ENCODE measurements at places on chromosomes 2 and 18.

DNA sequence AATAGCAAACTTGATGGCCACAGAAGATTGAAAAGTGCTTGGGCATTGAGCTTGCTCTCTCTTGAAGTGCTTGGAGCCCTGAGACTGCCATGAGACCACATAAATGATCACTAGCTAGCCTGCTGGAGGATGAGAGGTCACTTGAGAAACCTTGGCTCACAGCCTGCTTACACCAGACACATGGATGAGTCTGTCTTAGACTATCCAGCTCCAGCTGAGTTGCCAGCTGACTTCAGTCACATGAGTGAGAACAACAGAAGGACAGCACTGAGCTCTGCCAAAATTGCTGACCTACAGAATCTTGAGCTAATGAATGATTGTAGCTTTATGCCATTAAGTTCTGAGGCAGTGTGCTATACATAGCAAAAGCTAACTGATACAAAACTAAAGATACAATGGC lies 18.1 kb downstream of the NABP1 start:
- DNase-seq, result no peak

DNA sequence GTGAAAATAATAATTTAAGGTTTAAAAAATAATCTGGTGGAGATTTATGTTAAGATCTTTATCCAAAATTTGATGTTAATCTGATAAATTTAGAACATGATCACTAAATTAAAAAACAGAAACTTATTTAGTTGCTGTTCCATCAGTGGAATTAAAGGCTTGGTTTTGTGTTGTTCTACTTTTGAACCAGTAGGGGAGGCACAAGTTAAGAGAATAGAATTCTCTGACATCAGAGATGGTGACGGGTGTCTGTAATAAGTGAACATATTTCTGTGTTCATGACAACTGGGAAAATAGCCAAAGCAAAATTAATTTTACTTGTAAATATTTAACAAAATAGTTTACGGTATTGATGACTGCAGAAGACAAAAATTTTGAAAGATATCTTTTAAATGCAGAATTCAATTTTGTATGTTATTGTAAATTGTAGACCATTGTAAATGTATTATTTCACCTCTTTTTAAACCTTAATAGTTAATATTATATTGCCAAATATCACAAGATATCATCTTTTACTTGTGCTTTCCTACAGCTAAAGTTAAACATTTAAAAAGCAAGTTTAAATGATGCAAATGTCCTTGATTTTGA lies 106.0 kb downstream of the UBR3 start:
- no peak for DNase-seq

- DNase-seq, result no peak
Measured at GRCh38 chr2:156512451-156512850, 76.3 kb downstream of the GPD2 start.

- no peak for DNase-seq
Measured at GRCh38 chr2:17030047-17030446, 364.4 kb upstream of the CYRIA start.

DNA sequence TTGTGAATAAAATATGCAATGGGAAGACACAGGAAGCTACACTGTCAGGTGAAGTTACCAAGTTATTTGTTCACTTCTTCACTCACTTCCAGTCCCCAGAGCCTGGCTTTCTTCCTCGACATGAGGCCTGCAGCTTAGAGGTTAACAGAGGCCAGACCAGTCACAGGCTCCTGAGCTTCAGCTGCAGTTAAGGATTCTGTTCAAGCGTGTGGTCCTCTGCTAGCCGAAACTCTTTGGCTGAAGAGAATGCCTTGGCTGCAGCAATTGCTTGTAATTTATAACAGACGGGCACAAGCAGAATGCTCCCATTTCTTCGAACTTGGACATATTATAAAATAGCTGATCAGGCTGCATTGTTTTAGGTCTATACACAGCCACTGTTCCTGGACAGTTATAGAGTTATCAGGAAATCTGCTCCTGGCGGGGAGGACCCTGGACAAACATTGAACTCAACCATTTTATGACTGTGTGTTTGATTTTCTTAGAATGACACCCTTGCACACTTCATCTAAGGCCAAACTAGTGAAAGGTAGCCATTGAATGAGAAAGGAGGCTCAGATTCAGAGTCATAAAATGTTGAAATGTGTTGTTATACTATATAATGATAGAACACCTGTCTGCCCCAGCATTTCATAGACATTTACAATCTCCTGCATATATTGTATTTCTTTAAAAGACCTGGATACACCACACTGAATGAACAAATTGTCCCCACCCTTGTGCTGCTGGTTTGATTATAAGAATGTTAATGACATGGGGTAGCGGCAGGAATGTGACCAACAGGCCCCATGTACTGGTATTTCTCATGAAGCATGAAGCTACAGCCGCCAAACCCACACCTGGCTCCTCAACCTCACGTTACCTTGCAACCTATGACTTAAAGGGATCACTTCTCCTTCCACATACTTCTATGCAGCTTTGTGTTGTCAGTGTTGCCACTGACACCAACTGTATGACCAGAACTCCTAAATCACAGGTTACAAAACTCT lies 153.6 kb downstream of the TDRD15 start:
- DNase-seq, result no peak

DNA sequence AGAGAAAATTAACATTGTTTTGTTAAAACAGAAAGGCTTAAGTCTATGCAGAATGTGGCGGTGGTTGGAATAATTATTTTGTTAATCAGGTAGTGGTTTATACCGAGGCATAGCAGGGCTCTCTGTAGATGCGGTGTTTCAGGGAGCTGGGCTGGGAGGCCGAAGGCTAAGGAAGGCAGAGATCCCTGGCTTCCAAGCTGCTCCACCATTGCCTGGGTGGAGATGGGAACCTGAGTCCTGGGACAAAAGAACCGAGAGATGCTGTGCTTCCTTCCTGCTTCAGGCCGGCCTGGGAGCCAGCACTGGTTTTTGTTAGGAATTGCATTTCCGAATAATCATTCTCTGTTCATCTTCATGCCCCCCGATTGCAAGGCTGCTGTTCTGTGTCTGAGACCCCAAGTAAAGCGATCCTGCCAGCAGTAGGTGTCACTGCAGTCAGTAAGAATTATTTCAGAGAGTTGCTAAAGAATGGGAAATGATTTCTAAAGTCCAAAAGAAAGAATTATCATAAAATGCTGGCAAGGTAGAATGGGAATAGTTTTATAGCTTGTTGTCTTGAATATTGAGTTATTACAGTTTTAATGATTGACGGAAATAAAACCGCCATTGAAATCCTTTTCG lies 824.9 kb downstream of the GALR1 start:
- no peak for DNase-seq

All from stimulated activated CD4-positive, alpha-beta T cell treated with anti-CD3 and anti-CD28 coated beads, TNF-alpha, amount 100 ng/mL, for 48 hours (primary cell).